ENCODE measurements at places on chromosomes 16 and 17.
A peak's percentile ranks its signal among the peaks of the same experiment; 100 is the strongest.

- peak; percentile 48 for DNase-seq
Observed at GRCh38 chr16:84741340-84741830, 41.6 kb downstream of the USP10 start.

DNA sequence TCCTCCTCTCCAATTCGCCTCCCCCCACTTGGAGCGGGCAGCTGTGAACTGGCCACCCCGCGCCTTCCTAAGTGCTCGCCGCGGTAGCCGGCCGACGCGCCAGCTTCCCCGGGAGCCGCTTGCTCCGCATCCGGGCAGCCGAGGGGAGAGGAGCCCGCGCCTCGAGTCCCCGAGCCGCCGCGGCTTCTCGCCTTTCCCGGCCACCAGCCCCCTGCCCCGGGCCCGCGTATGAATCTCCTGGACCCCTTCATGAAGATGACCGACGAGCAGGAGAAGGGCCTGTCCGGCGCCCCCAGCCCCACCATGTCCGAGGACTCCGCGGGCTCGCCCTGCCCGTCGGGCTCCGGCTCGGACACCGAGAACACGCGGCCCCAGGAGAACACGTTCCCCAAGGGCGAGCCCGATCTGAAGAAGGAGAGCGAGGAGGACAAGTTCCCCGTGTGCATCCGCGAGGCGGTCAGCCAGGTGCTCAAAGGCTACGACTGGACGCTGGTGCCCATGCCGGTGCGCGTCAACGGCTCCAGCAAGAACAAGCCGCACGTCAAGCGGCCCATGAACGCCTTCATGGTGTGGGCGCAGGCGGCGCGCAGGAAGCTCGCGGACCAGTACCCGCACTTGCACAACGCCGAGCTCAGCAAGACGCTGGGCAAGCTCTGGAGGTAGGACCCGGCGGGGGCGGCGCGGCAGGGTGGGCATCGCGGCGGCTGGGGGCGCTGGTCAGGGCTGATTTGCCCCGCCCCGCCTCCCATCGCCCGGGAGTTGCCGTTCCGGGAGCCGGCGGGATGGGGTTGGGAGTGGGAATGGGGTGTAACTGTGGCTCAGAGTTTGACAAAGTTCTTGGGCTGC lies 567 bp downstream of the SOX9 start:
- DNase-seq = peak; percentile 32

- peak; percentile 22 for DNase-seq
Observed at GRCh38 chr16:20064931-20065330, 8.8 kb downstream of the GPR139 start.

GRCh38 chr17:81050645-81051625 lies 16.0 kb downstream of the BAIAP2 start:
- no peak for DNase-seq

DNA sequence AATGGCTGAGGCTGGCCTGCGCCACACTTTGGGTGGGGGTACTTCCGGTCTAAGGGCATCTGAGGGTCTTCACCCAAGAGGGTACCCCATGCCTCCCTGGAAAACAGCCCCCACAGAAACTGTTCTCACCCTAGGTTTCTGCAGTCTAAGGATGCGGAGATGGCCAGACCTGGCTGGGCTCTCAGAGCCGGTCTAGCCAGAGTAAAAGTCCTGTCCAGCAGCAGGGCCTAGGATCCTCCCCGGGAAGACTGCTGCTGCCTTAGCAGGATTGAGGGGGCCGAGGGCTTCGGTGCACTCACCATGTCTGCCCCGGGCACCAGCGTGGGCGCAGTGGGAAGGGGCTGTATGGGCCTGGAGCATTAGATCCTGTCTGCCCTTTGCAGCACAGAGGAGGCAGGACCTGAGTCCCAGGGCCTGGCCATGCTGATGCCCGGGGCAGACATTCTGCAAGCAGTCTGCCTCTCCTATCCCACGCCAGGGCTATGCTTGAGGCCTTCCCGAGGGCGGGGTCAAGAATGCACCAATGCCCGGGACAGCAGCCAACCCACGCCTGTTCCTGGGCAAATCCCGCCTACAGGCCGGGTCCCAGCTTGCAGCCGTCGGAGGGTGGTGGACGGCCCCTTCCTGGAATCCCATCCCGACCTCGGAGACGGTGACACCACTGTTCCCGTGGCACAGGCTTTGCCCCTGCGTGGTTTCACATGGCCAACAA lies 54.7 kb downstream of the CBFA2T3 start:
- DNase-seq = peak; percentile 85

GRCh38 chr16:9345046-9345445 lies 253.6 kb downstream of the HAPSTR1 start:
- no peak for DNase-seq

GRCh38 chr17:13503526-13503925 lies 98.2 kb downstream of the HS3ST3A1 start:
- DNase-seq = no peak

DNA sequence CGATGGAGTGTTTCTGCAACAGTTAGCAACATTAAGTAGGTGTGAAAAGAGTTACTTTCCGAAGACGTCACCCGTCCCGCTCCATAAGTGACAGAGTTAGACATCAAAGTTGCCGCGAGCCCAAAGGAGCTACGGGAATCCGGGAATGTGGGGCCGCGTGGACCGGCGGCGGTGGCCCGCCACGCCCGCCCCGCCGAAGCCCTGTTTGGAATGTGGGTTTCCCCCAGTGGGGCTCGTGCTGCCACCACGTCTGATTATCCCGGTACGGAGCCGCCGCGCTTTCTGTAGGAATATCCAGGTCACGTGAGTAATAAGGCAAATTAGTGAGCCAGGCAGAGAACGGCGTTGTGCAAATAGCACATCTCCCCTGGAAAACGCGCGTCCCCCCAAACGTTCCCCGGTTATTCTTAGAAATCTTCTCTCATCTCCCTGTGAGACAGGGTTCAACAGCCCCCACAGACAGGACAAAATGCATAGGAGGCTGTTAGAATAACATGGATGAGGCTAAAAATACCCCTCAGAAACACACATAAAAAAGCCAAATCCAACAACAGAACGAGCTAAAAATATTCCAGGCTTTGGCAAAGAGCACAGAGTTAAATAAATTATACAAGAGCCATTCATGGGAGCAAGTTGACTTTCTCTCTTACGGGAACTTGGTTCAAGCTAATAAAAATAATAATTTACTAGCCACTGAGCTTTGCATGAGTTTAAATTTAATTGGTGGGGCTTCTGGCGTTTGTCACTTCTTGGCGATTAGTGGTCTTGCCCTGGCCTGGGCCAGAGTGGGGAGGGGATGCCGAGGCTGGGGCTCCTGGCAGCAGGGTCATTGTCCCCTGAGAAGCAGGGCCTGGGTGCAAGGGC lies 8.6 kb downstream of the BAHCC1 start:
- DNase-seq = peak; percentile 83

GRCh38 chr16:75322740-75323139 lies 71.3 kb upstream of the BCAR1 start:
- peak; percentile 17 for DNase-seq

DNA sequence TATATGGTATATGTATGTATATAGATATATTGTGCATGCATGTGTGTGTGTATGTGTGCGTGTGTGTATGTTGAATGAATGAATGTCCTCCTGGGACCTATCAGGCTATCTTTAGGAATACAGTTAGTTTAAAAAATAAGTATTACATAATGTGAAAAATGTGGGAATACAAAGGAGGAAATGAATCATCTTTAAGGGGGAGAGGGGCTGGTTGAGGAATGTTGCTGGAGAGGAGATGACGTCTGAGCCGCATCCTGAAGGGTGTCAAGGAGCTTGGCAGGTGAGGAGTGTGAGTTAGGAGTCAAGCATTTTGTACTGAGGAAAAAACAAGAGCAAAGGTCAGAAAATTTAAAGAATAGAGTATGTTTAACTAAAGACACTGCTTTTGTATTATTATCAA lies 62.4 kb upstream of the NLK start:
- peak; percentile 79 for DNase-seq

DNA sequence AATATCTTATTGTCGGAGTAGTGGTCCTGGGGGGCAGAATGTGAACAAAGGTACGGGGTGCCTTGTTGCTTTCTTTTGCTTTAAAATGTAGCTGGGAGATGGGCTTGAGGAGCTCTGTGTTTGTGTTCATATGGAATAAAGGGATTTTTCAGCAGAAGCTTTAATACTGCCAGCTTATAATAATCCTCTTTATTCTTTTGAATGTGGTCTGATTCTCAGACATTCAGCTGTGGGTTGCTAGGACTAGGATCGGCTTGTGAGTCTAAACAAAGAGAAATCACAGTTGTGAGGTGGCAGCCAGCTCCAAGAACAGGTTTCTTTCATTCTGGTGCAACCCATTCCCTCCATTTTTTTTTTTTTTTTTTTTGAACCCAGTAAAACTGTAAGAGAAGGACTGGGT lies 7.2 kb downstream of the MRPL58 start:
- DNase-seq = no peak

GRCh38 chr16:79608976-79609375 lies 8.4 kb upstream of the MAF start:
- DNase-seq = no peak

GRCh38 chr17:19857640-19858039 lies 10.1 kb downstream of the ULK2 start:
- DNase-seq = no peak

GRCh38 chr17:15893658-15894024 lies 51.3 kb upstream of the ADORA2B start:
- DNase-seq = no peak

- DNase-seq = no peak
Observed at GRCh38 chr17:14794961-14795360, 470.2 kb downstream of the PMP22 start.

DNA sequence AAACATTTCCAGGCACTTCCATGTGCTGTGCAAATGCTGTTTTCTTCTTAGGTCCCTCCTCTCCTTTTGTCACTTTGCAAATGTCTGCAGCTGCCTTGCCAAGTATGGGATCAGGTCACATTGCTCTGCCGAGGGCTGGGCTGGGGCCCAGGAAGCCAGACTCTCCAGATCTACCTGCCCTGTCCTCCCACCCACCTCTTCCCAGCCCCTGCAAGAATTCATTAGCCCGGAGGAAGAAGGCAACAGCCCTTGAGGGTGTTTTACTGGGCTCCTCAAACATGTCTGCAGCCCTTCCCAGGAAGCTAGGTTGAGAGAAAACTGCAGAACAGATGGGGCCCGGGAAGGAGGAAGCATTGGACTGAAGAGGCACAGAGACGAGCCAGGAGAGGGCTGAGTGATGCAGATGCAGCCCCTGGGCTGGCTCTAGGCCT lies 47.1 kb downstream of the WSB1 start:
- DNase-seq = no peak

GRCh38 chr17:77571155-77571981 lies 387.1 kb upstream of the TNRC6C start:
- peak; percentile 48 for DNase-seq

DNA sequence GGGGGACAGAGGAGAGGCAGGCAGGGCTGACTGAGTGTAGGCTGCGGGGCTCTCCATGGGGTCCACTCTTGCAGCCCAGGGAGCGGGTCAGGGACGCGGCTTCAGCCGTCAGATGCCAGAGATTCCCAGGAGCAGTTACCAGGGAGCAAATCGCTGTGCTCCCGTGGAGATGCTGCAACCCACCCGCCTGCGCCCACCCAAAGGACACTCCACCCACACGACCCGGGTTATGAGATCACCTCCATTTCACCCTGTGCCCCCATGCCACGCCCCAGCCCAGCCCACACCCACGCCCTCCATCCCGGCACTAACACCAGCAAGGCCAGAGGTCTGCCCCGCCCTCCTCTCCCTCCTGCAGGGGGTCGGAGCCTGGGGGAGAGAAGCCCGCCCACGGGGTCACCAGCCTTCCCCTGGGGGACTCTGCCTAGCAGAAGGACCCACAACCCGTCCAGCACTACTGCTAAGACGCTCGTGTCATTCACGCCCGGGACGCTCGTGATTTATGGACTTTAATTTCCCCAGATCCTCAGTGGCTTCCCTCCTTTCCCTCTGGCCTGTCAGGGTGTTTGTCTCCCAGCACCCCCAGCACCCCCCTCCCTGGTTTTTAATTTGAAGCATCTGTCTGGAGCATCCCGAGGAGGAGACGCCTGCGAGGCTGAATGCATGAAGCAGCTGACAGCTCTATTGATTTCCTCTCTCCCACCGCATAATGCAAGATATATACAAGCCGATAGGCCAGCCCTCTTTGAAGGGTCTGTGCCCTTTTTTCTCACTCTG lies 6.7 kb upstream of the RPL38 start:
- no peak for DNase-seq

GRCh38 chr16:87762620-87763019 lies 3.2 kb downstream of the KLHDC4 start:
- DNase-seq = no peak

GRCh38 chr16:73878611-73879010 lies 418.0 kb upstream of the PSMD7 start:
- DNase-seq = peak; percentile 84

GRCh38 chr17:11608396-11608795 lies 10.1 kb downstream of the DNAH9 start:
- DNase-seq = no peak

GRCh38 chr17:37609170-37610040 lies at the start of gene SYNRG:
SYNRG (minus strand) TSS chr17:37609418; CDS start chr17:37609355, 63 bp downstream.
- peak; percentile 95 for DNase-seq

DNA sequence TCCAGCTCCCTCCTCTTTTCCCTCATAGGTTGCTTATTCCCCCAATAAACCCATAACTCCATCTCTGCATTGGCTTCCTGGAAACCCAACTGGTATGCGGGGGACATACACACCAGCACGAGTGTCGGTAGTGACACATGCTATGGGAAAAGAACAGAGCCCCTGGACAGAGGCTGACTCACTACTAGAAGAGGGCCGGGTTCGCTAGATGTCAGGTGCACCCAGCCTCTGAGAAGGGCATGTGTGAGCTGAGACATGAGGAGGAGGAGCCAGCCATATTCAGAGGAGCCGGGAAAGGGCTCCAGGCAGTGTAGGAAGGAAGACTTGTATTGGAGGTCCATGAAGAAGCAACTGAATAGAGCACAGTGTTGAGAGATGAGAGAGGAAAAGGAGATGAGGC lies 241.1 kb downstream of the SOX9 start:
- DNase-seq = no peak

- DNase-seq = no peak
Observed at GRCh38 chr17:58153046-58153445, 4.9 kb downstream of the OR4D1 start.

DNA sequence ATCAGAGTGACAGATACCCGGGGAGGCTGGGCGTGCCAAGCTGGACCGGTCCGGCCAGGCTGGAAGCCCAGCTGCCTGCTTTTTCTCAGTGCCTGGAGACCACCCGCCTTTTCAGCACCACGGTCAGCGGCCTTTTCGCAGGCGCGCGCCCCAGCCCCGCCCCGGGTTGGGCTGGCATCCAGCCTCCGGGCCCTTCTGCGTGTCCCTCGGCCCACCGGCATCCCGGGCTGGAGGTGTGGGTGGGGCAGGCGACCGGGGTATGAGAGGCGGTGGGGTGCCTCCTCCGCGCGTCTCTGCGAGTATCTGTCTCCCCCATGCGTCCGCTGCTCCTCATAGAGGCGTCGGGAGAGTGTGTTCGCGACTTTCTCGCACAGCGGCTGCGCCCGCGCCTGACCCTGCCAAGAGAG lies 102.5 kb downstream of the MRM1 start:
- peak; percentile 28 for DNase-seq

- DNase-seq = peak; percentile 59
Observed at GRCh38 chr16:9042964-9043680, 48.3 kb upstream of the HAPSTR1 start.

DNA sequence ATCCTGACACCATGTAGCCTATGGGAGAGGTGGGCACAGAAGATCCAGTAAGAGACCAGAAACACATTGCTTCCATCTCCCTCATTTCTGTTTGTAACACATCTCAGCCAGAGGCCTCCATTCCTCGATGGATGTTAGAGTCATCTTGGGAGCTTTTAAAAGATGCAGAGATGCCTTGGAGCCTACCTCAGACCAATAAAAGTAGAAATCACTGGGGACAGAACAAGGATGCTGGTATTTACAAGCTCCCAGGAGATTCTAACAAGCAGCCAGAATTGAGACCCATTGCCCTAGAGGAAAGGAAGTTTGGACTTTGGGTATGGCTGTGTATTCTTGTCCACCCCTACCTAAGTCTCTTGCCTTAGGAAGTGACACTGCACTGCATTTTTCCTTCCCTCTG lies 40.8 kb downstream of the HS3ST3A1 start:
- no peak for DNase-seq

GRCh38 chr16:59690216-59690615 lies 956.1 kb upstream of the GOT2 start:
- no peak for DNase-seq
